NCI-H2081 (cell line): ENCODE measurements at places on chromosomes 11 and 22.

- DNase-seq, result no peak
Measured at GRCh38 chr11:3231851-3232744, at the start of gene MRGPRE. TSS of gene MRGPRE (minus strand) at chr11:3232417. CDS start at chr11:3228799, 3,618 bp downstream.

GRCh38 chr11:78061921-78062311 lies 1.7 kb upstream of the THRSP start:
- no peak for DNase-seq

GRCh38 chr11:28836285-28837081 lies 728.3 kb downstream of the METTL15 start:
- DNase-seq, result peak; percentile 37

DNA sequence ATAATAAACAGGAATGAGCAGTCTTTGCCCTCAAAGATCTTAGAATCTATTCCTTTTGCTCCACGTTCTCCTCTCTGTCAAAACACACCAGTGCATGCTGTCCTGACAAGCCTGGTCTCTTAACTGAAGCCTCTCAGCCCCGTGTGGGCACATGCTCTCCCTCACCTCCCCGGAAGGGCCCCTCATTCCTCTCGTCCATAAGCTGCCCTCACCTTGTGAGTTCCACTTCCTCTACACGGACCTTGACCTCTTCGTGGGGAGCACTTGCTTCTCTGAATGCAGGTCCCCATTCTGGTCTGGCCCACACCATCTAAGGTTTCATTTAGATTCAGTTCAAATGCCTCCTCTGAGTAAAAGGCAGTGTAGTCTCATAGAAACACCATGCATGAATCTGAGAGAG lies 412.3 kb upstream of the SYN3 start:
- no peak for DNase-seq
